ENCODE measurements at places on chromosomes 13 and 19. TPM values are rescaled to one million over a fixed set of nuclear protein-coding genes. Genes with fewer than 3 reads are reported as not detected.

Gene CYP4F3
- polyA plus RNA-seq = 1.4 TPM

Gene CNFN
- 2.2 TPM for polyA plus RNA-seq

Gene YJU2
- 31.1 TPM for polyA plus RNA-seq

Gene BEST2
- polyA plus RNA-seq = not detected

Gene GTF2F2
- 19.0 TPM for polyA plus RNA-seq

Gene EHD2
- 37.0 TPM for polyA plus RNA-seq

Gene STK24
- polyA plus RNA-seq = 97.4 TPM

Gene PODNL1
- 5.8 TPM for polyA plus RNA-seq
